Activated CD8-positive, alpha-beta T cell treated with anti-CD3 and anti-CD28 coated beads for 36 hours (primary cell): ENCODE measurements at places on chromosomes 1 and 21. TPM values are rescaled to one million over a fixed set of nuclear protein-coding genes. Genes with fewer than 3 reads are reported as not detected.
A peak's percentile ranks its signal among the peaks of the same experiment; 100 is the strongest.

GRCh38 chr1:200857804-200858203, 15.0 kb upstream of the GPR25 start:
- no peak for DNase-seq

- peak; percentile 78 for DNase-seq
Measured at GRCh38 chr1:161915051-161915503, 108.6 kb downstream of the OLFML2B start.

The LRIF1 gene
- 16.0 TPM for total RNA-seq

The NUAK2 gene
- total RNA-seq, result 1.9 TPM

The TXNIP gene
- 130 TPM for total RNA-seq

- DNase-seq, result peak; percentile 44
Measured at GRCh38 chr1:115828101-115829022, 12.6 kb downstream of the NHLH2 start.

DNA sequence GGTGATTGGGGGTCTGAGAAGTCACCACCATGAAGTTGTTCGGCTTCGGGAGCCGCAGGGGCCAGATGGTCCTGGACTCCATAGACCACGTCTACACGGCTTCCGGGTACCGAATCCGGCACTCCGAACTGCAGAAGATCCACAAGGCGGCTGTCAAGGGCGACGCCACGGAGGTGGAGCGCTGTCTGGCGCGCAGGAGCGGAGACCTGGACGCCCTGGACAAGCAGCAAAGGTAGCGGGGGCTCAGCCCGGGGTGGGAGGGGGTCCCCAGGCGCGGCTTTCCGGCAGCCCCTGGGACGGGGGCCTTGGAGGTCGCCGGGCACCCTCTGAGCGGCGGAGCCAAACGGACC, 146.5 kb downstream of the LIPI start:
- DNase-seq, result no peak

DNA sequence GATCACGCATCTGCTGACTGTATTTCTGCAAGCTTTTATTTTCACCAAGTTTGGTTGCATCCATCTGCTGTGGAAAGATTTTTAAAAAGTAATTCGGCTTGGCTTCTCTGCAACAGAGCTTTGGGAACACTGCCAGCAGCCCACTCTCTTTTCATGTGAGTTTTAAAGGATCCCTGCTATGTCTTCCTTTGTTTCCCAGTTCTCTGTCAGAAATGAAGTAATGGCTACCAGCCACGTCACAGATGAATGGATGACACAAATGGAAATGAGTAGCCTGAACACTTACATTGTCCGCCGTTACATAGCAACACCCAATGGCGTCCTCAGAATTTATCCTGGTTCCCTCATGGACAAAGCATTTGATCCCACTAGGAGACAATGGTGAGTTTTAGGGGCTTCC, 80.6 kb upstream of the RAVER2 start:
- no peak for DNase-seq

DNA sequence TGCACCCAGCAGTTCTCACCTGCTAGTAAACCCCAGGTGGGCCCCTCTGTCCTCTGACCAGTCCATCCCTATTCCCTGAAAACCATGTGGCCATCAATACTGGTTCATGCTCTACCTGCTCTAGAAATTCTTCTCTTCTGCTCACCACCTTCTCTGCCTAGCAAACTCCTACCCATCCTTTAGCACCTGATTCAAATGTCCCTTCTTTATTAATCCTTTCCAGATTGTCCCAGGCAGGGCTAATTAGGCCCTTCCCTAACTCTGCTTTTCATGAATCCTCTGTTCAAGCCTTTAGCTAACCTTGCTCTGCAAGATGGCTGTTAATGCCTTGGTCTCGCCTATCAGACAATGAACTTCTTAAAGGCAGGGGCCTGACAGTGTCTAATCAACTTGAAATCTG, 62.1 kb upstream of the TRABD2B start:
- no peak for DNase-seq

- no peak for DNase-seq
Measured at GRCh38 chr1:179177615-179178014, 51.9 kb downstream of the ABL2 start.

- no peak for DNase-seq
Measured at GRCh38 chr1:174191349-174191862, 32.1 kb downstream of the RABGAP1L start.

The ITLN2 gene
- total RNA-seq, result not detected

- no peak for DNase-seq
Measured at GRCh38 chr1:19367584-19368041, 55.5 kb downstream of the SLC66A1 start.

- DNase-seq, result peak; percentile 66
Measured at GRCh38 chr1:116737855-116738321, 16.3 kb upstream of the CD2 start.

DNA sequence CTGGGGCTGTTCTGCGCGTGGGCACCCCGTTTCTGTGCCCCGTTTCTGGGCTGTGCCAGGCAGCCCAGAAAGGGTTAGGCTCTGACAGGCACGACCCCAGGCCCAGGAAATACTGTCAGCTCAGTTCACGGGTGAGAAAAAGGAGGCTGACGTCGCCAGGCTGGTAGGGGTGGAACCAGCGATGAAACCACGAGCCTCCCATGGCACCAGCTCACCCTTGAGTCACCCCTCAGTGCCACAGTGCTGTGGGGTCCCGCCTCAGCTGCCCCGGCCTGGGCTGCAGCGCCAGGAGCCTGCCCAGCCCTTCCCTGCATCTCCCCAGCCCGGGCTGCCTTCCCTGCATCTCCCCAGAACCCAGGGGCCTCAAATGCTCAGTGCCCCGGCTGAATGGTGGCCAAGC, 11.5 kb downstream of the MEGF6 start:
- no peak for DNase-seq

DNA sequence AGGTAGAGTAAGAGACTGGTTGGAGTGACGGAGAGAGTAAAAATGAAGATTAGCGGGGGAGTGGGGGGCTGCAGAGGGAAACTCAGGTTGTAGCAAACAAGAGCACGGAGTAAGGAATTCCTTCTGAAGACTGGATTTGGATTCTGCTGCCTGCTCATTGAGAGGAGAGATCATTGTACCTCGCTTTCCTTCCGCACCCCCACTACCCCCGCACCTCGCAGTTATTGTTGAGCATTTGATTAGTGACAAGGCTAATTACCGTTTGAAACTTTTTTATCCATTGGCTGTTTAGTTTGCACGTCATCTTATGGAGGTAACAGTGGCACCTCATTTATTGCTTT, 463 bp downstream of the PRPF3 start:
- DNase-seq, result peak; percentile 25

DNA sequence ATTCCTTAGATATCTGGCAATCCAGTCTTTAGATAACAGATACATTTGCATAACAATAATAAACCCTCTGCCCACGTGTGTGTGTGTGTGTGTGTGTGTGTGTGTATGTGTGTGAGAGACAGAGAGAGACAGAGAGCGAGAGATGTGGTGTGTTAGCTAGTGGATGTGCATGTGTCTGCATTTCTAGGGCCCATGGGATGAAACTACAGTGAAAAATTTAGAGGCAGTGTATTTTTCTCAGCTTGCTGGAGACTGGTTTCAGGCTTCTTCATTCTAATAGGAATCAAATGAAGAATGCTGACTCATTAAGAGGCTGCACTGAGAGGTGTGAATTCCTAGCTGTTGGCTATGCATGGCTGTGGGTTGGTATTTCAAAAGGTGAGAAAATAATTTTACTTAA, 303.2 kb downstream of the LMX1A start:
- no peak for DNase-seq

DNA sequence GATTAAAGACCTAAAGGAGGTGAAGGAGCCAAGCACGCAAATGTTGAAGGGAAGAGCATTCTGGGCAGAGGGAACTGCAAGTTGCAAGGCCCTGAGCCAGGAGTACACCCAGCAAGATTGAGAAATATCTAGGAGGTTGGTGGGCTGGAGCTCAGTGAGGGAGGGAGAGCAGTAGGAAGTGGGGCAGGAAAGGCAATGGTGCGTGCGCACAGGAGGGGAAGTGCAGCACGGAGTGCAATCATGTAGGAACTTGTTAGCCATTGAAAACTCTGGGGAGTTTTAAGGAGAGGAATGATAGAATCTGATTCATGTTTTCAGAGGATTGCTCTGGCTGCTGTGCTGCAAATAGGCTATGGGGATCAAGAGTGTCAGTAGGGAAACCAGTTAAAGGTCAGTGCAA, 13.2 kb upstream of the IGSF3 start:
- no peak for DNase-seq
